ENCODE measurements at places on chromosomes 6 and 20.

GRCh38 chr6:56491606-56492328, 150.9 kb downstream of the DST start:
- DNase-seq, result no peak

DNA sequence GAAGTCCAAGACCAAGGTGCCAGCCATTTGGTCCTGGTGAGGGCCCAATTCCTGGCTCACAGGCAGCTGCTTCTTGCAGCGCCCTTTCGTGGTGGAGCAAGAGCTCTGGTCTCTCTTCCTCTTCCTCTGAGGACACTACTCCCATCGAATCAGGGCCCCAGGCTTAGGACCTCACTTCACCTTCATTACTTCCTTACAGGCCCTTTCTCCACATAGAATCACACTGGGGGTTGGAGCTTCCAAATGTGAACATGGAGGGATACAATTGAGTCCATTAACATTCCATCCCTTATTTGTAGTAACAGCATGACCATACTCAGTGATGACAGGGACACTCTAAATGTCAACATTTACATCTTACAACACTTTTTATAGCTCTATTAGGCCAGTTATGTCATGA, 2.3 kb downstream of the RAMACL start:
- DNase-seq, result no peak

DNA sequence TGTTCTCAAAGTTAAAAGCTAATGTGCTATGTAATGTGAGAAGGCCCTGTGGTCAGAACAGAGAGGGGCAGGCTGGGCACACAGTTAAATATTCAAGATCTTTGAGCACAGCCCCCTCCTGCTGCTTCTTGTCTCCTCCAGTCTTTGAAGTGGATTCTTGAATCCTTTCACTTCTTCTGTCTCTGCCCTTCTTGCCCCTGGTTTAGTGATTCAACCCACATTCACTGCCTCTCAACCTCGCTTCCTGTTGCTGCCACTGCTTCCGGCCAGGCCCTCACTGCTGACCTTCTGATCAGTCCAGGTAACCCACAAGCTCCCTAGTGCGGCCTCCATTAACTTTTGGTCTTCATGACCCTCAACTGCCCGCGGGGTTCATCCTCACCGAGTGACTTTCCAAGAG, 417.3 kb upstream of the NOX3 start:
- no peak for DNase-seq

DNA sequence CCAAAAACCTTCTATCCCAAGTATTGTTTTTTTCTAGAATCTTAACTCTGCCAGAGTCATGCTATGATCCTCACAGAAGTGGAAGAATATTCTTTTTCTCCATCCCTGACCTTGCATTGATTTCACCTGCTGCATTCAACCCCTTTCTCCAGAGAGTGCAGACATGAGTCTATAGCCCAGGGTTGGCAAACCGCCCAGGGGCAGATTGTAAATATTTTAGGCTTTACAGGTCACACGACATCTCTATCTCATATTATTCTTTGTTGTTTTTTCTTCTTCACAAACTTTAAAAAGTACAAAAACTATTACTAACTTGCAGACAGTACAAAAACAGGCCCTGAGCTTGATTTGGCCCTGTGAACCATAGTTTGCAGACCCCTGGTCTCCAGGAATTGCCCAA, 112.1 kb upstream of the ASF1A start:
- DNase-seq, result no peak

- no peak for DNase-seq
Observed at GRCh38 chr20:38060536-38060935, 27.0 kb downstream of the RPRD1B start.
